Kasumi-1 (cell line): ENCODE measurements at places on chromosomes 11 and 22.

GRCh38 chr11:109902764-109903433 is 190.3 kb upstream of the ZC3H12C start:
- no peak for DNase-seq

- DNase-seq: peak; percentile 38
Measured at GRCh38 chr11:75597636-75598035, 35.6 kb downstream of the SERPINH1 start.

- DNase-seq: peak; percentile 30
Measured at GRCh38 chr11:108224911-108225786, 2.3 kb downstream of the ATM start.

GRCh38 chr22:30890686-30891442 is 77.7 kb downstream of the MORC2 start:
- no peak for DNase-seq

- no peak for DNase-seq
Measured at GRCh38 chr11:116193321-116194131, 579.3 kb downstream of the BUD13 start.

DNA sequence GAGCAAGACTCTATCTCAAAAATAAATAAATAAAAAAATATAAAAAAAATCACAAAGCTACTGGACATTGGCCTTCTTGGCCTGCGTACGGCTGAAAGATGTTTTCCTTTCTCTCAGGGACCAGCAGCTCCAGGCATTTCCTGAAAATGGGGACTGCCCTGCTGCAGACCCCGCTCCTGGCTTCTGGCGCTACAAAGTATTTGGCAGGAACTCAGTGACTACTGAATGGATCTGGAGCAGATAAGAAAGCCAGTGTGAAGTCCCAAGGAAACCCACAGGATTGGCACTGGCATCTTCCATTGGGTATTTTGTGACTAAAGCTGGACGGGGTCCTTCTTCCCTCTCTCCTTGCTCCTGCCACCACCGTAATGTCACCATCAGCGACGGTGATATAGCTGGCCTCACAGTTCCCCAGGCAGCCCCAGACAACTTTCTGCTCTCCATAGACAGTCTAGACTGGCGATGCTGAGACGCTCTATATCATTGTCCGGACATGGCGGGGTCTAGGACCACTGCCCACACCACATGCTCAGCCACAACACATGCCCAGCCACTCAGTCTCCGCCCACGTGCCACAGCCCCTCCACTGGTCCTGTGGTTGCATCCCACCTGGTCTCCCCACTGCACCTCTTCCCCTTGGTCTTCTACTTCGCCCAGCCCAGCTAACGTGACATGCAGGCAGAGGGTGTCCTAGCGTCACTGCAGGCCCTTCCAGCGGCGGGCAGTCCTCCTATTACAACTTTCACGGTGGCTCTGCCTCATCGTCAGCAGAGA is 22.7 kb upstream of the YPEL1 start:
- no peak for DNase-seq

GRCh38 chr11:114132944-114133394 is 73.5 kb downstream of the ZBTB16 start:
- DNase-seq: no peak

GRCh38 chr11:120401506-120401905 is 65.3 kb downstream of the ARHGEF12 start:
- DNase-seq: no peak

GRCh38 chr11:1693327-1694063 is 3.5 kb upstream of the KRTAP5-6 start:
- DNase-seq: peak; percentile 75

GRCh38 chr11:68857037-68857586 is 15.4 kb upstream of the CPT1A start:
- no peak for DNase-seq

- DNase-seq: no peak
Measured at GRCh38 chr11:44005063-44005701, 42.6 kb upstream of the ACCSL start.

DNA sequence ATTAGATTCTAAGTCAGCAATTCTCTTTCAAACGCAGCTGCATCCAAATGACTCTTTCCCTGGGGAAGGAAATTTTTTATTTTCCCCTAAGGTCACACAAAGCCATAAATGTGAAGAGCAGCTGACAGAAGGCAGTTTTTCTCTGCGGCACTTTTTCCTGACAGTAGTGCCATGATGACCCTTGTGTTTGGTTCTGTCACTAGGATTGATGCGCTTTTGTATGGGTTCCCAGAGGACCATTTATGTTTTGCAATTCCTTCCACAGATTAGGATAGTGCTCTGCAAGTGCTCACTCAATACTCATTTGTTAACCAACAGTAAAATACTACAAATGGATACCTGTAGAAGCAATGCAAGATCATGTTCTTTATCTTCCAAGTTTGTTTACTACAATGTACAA is 359.6 kb upstream of the CTSC start:
- DNase-seq: no peak

DNA sequence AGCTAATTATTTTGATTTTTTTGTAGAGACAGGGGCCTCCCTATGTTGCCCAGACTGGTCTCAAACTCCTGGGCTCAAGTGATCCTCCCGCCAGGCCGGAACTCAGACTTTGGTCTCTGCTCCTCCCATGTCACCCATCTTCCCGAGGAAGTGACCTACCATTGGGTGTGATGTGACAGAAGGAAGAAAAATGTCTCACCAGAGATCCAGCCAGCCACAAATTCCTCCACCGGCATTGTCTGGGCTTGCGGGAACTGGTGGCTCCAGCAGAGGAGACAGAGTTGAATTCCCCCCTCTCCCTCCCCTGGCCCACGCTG is 772 bp downstream of the SLC25A45 start:
- DNase-seq: peak; percentile 30

GRCh38 chr22:28837640-28838039 is 37.3 kb upstream of the XBP1 start:
- DNase-seq: no peak

GRCh38 chr22:23904573-23905254 is 10.5 kb downstream of the MIF start:
- DNase-seq: no peak

- no peak for DNase-seq
Measured at GRCh38 chr22:28716686-28717085, 24.9 kb downstream of the CHEK2 start.

GRCh38 chr22:23591201-23591791 is 11.2 kb upstream of the IGLL1 start:
- peak; percentile 57 for DNase-seq

DNA sequence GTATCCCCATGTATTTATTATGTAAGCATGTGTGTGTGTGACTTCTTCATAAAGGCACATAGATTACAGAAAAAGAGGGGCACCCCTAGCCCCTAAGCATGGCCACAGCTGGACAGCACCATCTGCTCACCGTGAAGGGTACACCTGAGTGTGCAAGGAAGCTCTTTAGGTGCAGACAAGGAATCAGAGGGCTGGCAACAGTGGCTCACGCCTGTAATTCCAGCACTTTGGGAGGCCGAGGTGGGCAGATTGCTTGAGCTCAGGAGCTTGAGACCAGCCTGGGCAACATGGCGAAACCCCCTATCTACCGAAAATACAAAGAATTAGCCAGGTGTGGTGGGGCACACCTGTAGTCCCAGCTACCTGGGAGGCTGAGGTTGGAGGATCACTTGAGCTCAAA is 56.3 kb downstream of the DGCR2 start:
- DNase-seq: no peak

DNA sequence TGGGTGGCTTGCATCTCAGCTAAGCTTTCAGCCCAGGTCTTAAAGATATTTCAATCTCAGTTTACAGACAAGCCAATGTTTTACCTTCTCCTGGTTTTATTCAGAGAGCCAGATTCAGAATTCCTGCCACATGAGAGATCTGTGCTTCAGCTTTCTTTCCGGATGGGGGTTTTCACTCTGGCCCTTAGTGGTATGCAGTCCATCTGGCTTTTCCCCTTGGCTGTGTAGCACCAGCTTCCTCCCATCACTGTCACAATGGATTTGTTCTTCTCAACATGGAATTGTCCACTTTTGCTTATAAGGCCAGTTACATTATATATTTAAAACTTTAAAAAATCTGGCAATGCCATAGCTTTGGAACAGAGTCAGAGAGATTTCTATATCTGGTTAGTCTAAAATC is 303.9 kb downstream of the ETS1 start:
- no peak for DNase-seq

- DNase-seq: no peak
Measured at GRCh38 chr22:50227579-50228215, 17.1 kb downstream of the TUBGCP6 start.

DNA sequence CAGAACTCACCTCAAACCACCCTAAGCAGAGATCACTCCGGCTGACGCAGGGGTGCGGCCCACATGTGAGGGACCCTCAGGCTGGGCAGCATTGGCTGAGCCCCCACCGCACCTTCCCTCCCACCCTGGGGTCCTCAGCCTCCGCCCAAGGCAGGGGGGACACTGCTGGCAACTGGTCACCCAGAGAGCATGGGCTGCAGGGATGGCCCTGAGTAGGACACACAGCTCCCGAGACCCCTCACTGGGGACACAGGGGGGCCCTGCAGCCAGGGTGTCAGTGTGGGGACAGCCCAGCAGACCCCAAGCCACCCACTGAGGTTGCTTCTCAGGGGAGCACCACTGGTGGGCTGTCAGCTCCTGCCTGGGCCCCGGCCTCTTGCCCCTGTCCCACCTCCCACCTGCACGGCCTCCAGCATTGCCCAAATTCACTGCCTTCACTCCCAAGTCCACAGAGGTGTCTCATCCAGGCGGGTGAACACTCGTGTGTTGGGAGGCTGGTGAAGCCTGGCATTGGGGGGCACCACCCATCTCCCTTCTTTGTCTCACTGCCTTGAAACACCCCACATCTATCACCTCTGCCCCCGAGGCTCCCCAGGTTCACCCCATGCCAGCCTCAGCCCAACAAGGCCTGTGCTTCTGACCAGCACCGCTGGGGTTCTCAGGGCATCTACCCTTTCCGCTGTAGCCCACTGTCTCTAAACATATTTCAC is 4.7 kb downstream of the C11orf21 start:
- DNase-seq: no peak

GRCh38 chr11:92383430-92383829 is 158.8 kb downstream of the FAT3 start:
- DNase-seq: no peak

- DNase-seq: no peak
Measured at GRCh38 chr11:100232006-100232405, 455.1 kb upstream of the ARHGAP42 start.
